AG04450 (cell line): ENCODE measurements at places on chromosomes 5 and 9. TPM values are rescaled to one million over a fixed set of nuclear protein-coding genes. Genes with fewer than 3 reads are reported as not detected.

DNA sequence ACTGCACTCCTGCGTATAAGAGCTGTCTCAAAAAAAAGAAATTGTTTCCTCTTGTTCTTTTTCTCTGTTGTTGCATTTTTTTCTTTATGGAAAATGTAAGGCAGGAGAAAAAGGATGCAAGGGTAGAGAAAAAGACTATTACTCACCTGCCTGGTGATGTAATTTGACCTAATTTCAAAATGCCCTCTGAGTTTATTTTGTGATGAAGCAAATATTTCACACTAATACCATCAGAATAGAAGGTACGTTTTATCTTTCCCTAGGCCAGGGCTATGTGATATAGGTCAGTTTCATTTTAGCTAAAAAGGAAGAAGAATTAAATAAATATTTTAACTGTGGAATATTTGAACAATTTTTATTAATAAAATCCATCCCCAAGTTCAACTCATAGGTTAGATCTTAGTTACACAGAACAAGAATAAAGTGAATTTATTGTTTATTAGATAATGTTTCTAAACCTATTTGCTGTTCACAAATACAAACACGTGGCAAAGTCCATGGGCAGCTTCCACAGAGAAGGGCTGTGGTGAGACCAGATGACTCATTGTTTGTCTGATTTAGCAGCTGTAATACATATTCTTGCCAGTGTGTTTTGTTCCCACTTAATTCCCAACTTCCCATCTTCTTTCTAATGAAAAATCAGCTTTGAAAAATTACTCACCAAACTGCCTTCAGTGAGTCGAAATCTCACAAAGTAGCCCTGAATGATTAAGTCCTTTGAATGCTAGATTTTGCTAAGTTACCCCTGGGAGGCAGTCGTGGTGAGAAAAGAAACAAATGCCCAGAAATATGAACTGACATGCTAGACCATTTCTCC lies 52.8 kb upstream of the CCDC112 start:
- peak; percentile 54 for DNase-seq

DNA sequence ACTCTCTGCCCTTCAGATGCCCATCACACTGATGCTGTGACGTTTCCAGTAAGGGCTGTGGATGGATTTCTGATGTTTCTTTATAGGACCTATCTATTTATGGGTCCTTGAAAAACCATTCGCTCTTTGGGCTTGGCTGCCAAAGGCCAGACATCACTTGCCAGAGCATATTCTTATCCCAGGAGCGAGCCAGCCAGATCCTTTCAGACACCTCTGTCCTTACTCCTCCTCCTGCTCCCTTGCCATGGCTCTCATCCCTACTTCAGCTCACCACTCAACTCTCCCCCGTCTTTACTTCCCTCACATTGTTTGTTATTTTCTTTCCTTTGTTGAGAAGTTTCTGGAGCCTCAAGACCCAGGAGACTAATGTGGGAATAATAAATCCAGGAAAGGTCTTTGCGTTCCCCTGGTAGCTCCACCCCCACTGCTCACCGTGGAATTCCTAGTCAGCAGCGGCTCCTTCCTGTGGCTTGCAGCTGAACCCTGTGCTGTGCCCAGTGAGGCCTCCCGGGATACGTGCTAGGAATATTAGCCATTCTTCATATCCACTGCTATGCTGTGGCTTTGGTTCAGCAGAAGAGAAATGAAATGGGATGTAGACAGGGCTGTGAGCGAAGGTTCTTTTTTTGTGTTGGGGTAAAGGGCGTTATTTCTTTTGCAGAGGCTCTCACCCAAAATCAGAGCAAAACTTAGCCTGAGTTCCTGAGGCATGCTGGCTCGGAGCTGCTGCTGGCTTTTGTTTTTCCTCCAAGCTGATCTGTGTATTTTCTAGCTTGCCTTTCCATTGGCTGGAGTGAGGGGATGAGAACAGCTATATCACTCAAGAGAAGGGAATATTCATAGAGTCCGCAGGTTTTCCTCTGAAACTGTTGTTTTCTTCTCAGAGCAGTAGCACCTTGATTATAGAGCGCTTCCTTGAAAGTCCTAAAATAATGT lies 171.1 kb downstream of the SAXO1 start:
- DNase-seq, result peak; percentile 13

GRCh38 chr9:134930398-134930797 lies 12.7 kb upstream of the FCN1 start:
- DNase-seq, result no peak

GRCh38 chr5:36624277-36624676 lies 17.9 kb downstream of the SLC1A3 start:
- DNase-seq, result no peak

GRCh38 chr5:133240425-133241091 lies 188.7 kb downstream of the HSPA4 start:
- peak; percentile 89 for DNase-seq

DNA sequence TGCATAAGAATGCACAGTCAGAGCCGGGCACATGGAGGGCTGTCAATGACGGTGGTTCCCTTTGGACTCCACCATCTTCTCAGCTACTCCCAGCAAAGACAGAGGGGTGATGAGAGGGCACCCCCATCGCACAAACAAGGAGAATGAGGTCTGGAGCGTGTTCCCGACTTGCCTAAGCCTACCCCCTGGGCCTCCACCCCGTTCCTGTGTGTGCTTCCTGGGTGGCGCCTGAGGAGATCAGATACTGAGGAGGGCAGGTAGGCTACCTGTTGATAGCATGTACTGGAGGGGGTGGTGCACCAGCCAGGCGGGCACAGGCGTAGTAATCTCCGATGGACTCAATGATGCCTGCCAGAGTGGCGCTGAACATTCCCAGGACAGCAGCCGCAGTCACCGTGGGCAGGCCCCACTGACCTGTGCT lies 4.1 kb downstream of the SLC23A1 start:
- DNase-seq, result no peak

GRCh38 chr5:171639966-171640365 lies 145.7 kb upstream of the SMIM23 start:
- peak; percentile 26 for DNase-seq

DNA sequence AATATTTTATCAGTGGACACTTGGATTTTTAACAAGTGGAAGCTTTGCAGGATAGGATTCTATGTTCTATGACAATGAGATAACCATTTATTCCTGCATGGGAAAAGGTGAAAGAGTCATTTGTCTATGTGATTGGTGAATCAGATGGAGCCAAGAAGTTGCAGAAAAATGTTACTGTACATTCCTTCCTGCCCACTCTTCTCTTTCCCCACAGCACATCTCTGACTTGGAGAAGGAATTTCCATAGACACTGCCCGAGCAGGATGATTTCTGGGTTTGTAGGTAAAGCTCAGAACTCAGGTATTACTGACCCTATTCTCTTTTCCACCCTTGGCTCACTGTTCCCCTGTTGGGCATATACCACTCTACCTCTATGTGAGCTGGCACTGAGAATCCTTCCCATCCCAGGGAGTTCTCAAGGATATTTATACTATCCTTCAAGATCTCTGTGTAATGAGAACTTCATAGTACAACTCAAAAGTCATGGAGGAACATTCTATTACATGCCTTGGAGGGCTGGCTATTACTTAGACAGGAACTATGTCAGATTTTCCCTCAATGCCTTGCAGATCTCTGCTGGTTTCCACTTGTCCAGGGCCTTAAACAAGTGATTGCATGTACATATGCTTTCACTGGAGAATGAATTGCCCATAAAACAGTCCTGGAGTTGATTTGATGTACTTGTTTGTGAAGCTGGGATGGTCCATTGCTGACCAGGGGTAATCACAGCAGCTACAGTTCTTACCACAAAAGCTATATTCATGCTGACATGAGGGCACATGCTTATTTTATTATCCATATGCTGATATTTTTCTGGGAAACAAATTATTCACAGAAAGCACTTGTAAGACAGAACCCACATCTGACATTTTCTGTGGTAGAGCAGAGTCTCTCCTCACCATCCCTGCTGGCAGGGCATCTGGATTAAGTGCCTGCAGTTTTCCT lies 24.1 kb downstream of the SLC1A3 start:
- no peak for DNase-seq

DNA sequence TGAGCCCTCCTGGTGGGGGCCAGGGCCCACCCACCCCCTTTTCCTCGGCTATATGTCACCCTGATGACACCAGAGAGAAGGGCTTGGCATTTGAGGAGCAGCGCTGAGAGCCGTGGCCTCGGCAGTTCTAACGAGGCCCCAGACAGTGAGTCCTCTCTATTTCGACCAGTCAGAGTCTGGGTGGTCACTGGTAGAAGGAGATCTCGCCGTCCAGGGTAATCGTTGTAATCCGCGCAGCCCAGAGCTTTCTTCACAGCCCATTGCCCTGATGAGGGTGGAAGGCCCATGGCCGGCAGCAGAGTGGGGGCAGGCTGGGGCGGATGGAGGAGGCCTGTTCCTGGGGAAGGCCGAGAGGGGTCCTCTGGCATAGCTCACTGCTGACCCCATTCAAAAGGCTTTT lies 70.2 kb downstream of the PSMB7 start:
- DNase-seq, result no peak

GRCh38 chr5:56190497-56190896 lies 42.6 kb downstream of the ANKRD55 start:
- DNase-seq, result no peak

JAKMIP2 gene
- 0.02 and 0.19 TPM in 2 replicates for polyA plus RNA-seq

SLC25A2 gene
- polyA plus RNA-seq, result not detected in 2 replicates

- no peak for DNase-seq
Measured at GRCh38 chr5:9170026-9170425, 375.8 kb downstream of the SEMA5A start.

- DNase-seq, result no peak
Measured at GRCh38 chr5:149265597-149265996, 6.1 kb upstream of the AFAP1L1 start.

DNA sequence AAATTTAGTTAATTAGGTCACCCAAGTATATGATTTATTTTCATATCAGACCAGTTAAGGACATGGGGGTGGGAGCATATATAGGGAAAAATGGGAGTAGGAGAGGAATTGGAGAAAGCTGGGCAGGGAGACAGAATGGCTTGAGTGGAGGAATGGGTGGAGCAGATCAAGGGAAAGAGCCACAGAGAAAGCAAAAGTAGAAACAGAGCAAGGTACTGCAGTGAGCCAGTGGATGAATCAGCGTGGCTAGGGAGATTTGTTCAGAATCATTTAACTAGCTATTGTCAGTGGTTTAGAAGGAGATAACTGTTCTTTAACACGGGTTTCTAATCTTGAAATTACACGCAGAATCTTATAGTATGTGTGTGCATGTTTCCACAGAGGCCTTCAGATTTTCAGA lies 37.4 kb downstream of the SNX24 start:
- no peak for DNase-seq

DNA sequence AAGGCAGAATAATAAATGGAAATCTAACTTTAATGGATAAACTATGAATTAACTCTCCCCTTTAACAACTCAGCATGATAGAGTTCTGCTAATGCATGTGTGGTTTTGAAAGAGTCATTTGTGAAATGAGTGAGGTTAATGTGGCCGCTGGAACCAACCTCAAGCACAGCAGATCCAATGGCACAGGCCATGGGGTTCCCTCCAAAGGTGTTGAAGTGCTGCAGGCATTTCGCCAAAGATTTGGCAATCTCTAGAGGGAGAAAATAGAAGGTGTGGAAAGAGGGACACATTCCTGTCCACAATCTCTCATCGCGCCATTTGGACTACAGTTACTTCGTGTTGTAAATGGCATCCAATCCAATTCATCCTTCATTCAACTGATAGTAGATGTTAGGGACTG lies 35.0 kb downstream of the AGXT2 start:
- DNase-seq, result no peak

PCDHGC5 gene
- polyA plus RNA-seq, result 2.4 and 2.5 TPM in 2 replicates

RANBP17 gene
- 11.6 and 12.9 TPM in 2 replicates for polyA plus RNA-seq

LCN1 gene
- polyA plus RNA-seq, result not detected in 2 replicates

- no peak for DNase-seq
Measured at GRCh38 chr5:180829726-180830125, 27.1 kb upstream of the MGAT1 start.

CSF1R gene
- polyA plus RNA-seq, result 0.09 and 0.12 TPM in 2 replicates

GRCh38 chr5:61896811-61897210 lies 409.2 kb upstream of the KIF2A start:
- no peak for DNase-seq

ROPN1L gene
- polyA plus RNA-seq, result 0.24 and 0.29 TPM in 2 replicates

RLN2 gene
- polyA plus RNA-seq, result not detected in 2 replicates

RC3H2 gene
- polyA plus RNA-seq, result 41.5 and 47.2 TPM in 2 replicates

SETD9 gene
- 8.6 and 12.1 TPM in 2 replicates for polyA plus RNA-seq

DNA sequence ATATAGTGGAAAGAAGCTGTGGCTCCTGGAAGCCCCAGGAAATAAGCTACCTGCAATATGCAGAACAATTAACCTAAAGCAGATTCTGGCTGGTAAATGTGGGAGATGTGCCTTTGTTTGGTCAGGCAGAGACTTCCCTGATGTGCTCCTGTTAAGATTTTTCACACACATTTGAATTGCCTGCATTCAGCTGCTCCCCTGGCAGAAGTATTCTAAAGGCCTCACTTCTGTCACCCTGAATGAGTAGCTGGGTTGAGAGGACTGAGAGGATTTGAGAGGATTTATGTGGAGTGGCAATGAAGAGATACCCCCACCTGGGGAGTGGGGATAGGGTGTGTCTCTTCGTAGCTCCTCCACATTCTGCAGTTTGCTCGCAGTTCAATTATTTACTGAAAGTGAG lies 130.5 kb downstream of the ST8SIA4 start:
- DNase-seq, result no peak

- DNase-seq, result no peak
Measured at GRCh38 chr5:146725025-146725424, 153.5 kb downstream of the PPP2R2B start.
